ENCODE measurements at places on chromosomes 11 and 22.

DNA sequence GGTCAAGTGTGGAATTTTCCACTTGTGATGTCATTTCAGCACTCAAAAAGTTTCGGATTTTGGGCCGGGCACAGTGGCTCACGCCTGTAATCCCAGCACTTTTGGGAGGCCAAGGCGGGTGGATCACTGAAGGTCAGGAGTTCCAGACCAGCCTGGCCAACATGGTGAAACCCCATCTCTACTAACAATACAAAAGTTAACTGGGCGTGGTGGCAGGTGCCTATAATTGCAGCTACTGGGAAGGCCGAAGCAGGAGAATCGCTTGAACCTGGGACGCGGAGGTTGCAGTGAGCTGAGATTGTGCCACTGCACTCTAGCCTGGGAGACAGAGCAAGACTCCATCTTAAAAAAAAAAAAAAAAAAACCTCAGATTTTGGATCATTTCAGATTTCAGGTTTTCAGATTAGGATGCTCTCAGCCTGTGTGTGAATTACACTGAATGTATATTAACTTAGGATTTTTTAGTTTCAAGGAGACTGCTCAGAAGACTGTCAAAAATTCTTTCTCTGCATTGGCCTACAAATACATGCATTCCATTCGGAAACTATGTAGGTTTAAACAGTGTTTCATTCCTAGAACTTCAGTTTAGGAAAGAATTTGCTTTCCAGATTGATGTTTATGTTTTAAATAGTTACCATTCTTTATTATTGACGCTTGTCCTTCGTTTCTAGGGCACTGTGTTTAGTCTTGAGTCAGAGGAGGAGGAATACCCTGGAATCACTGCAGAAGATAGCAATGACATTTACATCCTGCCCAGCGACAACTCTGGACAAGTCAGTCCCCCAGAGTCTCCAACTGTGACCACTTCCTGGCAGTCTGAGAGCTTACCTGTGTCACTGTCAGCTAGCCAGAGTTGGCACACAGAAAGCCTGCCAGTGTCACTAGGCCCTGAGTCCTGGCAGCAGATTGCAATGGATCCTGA lies 48.0 kb downstream of the BID start:
- DNase-seq: no peak

GRCh38 chr11:120877746-120878365 lies 146.0 kb upstream of the TBCEL start:
- no peak for DNase-seq

GRCh38 chr11:94134651-94135512 lies 6.2 kb downstream of the PANX1 start:
- no peak for DNase-seq

- no peak for DNase-seq
These were observed 790 bp upstream of the TMEM41B start for GRCh38 chr11:9315078-9315688.

DNA sequence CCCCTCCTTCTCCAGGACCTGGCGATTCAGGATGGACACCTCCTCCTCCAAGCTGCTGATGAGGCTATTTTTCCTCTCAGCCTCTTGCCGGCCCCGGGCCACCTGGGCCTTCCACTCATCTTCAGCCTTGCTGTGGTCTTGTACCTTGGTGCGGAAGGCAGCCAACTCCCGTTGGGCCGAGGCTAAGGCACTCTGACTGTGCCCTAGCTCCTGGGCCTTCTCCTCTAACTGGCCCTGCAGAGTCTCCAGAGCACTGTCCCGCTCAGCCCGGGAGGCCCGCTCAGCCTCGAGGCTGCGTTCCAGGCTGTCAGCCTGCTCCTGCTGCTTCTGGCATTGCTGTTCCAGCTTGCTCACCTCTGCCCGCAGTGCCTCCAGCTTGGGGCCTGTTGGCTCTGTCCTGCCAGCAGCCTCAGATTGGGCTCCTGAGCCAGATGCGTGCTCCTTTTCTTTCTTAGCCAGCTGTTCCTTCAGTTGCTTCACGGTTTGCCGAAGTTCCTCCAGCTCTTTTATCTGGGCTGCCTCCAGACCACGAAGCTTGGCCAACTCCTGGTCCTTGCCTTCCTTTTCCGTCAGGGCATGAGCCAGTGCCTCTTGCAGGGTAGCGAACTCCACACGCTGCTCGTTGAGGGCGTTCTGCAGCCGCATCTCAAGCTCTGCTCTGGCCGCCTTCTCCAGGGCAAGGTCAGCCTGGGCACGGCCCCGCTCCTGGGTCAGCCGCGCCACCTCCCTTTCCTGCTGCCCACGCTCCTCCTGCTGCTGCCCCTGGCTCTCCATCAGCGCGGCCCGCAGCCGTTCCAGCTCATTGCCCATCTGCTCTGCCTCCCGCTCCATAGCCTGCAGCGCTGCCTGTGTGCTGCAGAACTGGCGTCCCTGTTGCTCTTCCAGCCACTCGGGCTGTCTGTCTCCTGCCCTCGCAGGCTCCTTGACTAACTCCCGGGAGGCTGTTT lies 15.3 kb downstream of the IL18BP start:
- DNase-seq: no peak

GRCh38 chr11:105821781-105822180 lies 200.3 kb downstream of the MSANTD4 start:
- DNase-seq: no peak

GRCh38 chr11:134659882-134660281 lies 247.8 kb upstream of the B3GAT1 start:
- no peak for DNase-seq

DNA sequence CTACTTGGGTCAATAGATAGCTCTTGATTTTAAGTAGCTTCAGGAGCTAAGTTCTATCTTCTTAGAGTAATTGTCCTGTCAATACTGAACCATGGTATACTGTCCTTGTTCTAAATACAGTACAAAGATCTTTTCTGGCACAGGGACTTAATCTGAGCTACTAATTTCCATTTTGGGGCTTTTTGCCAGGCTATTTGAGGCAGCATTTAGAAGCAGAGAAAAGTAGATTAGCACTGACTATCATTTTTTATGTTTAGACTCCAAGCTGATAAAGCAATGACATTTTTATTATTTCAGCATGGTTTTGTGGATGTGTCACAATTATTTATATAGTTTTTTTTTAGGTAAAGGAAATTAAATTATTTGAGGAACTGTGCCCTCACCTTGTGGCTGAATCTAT lies 163.2 kb downstream of the FAT3 start:
- DNase-seq: no peak

DNA sequence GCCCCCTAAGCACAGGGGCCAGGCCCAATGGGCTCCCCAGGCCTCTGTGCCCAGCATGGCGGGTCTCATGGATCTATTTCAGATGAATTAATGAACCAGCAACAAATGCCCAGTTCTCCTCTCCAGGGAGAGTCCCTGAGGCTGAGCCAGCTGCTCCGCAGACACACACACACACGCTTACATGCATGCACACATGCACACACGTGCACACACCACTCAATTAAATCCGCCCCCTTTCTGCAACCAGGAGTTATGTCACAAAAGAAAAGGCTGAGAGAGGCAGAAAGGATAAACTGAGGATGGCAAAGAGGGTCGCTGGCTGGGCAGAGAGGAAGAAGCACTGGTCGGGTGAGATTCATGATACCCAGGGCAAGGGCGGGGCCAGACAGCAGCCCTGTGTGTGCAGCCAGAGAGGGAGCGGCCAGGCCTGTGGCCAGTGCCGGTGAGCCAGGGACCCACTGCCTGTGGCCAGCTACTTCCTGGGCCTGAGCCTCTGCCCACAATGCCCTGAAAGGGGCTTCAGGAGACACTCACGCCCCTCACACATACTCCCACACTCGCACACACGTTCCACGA lies 19.8 kb downstream of the IL2RB start:
- DNase-seq: no peak

- DNase-seq: peak; percentile 88
These were observed 678 bp upstream of the ZFP91 start for GRCh38 chr11:58578136-58578634.

DNA sequence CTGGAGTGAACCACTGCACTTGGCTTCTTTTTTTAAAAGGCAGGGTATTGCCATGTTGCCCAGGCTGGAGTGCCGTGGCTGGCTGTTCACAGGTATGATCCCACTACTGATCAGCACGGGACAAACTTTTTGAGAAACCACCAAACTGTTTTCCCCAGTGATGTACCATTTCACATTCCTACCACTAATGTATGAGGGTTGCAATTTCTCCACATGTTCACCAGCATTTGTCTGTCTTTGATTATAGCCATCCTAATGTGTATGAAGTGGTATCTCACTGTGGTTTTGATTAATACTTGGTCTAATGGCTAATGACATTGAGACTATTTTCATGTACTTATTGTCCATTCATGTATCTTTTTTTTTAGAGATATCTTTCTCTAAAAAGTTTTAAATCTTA lies 41.5 kb upstream of the EP300 start:
- no peak for DNase-seq

GRCh38 chr11:1233351-1234053 lies 10.6 kb downstream of the MUC5B start:
- DNase-seq: no peak

DNA sequence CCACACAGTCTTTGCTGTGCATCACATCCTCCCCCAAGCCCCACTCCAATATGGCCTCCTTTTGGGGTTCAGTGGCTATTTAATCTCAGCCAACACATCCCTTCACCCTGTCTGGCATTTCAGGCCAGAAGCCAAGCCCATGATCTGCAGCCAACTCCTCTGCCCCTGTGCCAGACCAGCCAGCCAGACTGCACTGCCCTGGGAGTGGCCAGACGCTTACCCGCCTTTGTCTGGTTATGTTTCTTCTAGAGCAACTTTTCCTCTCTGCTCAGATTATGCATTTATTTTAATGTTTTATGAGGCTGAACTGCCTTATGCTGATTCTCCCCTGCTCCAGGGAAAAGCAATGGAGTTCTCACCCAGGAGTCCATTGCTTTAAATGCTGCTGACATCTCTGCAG lies 206.7 kb upstream of the TBCEL start:
- no peak for DNase-seq

- DNase-seq: no peak
These were observed 64.4 kb upstream of the HORMAD2 start for GRCh38 chr22:30015846-30016245.

DNA sequence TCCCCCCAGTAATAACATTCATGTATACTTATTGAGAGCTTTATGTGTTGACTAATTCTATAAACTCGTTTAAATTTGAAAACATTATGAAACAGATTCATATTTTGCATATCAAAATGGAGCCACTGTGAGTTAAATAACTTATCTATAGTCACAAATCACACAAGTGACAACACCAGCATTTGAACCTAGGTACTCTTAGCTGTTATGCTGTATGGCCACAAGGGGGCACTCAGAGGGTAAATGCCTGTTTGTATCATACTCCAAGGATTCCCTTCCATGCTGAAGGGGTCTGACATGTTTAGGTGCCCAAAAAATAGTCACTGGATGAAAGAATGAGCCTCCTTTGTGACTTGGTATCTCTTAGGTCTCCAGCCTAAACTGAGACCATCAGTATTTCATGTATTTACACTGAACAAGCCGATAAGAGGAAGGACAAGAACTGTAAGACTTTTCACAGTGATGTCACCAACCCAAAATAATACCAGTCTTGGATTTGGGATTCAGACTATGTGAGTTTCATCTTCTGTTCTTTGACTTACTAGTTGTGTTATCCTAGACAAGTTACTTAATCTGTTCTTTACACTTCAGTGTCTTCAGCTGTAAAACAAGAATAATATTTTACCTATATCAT lies 12.2 kb upstream of the OR52D1 start:
- no peak for DNase-seq

- no peak for DNase-seq
These were observed 144.7 kb downstream of the TTC17 start for GRCh38 chr11:43503417-43503816.

- DNase-seq: no peak
These were observed 6.7 kb upstream of the DIXDC1 start for GRCh38 chr11:111930472-111930871.

DNA sequence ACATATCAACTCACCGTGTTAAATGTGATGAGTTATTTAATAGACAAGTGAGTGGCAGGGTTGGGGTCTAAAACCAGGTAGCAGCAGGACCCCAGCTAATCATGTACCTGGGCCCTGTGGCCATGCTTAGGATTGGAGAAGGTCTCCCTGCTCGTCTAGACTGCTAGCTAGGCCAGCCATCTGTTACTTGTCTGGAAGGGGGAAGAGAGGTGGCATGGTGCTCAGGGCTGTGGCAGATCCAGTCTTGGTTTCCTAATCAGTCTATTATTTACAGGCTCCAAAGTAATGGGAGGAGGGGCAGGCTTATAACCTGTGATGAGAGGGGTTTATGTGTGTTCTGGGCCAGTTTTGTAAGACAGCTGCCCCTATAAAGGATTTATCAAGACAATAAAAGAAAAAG lies 105.9 kb downstream of the NTM start:
- no peak for DNase-seq

- no peak for DNase-seq
These were observed 8.4 kb upstream of the ALX4 start for GRCh38 chr11:44318369-44318768.

GRCh38 chr11:726278-727220 lies 20.5 kb downstream of the EPS8L2 start:
- DNase-seq: peak; percentile 24

DNA sequence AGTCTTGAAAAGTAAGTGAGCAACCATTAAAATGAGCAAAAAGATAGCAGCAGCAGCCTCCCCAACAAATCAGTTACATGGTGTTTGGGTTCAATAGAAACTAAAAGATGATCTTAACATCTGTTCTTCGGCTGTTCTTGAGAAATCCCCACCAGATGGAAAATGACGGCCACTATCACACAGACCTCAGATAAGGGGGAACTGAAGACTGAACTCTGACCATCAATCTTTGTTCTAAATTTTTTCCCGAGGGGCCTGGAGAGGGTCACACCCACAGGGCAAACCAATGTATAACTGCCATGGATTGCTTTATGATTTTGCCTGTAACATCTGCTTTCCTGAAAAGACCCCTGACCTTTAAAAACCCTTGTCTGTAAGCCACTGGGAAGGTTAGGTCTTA lies 624.8 kb upstream of the KIRREL3 start:
- DNase-seq: no peak

DNA sequence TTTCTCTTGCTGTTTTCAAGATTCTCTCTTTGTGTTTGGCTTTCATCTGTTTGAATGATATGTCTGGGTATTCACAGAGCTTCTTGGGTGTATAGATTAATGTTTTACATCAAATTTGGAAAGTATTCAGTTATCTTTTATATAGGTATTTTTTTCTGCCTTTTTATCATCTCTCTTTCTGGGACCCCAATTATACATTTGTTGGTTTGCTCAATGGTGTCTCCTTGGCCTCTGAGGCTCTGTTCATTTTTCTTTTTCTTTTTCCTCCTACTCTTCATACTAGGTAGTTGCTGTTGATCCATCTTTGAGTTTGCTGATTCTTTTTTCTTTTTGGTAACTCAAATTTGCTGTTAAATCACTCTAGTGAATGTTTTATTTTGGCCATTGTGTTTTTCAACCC lies 14.3 kb downstream of the PLAAT5 start:
- DNase-seq: no peak

GRCh38 chr11:18749681-18750319 lies 23.8 kb upstream of the IGSF22 start:
- DNase-seq: no peak
